Daoy (cell line): ENCODE measurements at places on chromosomes 4 and X. TPM values are rescaled to one million over a fixed set of nuclear protein-coding genes. Genes with fewer than 3 reads are reported as not detected.

DNA sequence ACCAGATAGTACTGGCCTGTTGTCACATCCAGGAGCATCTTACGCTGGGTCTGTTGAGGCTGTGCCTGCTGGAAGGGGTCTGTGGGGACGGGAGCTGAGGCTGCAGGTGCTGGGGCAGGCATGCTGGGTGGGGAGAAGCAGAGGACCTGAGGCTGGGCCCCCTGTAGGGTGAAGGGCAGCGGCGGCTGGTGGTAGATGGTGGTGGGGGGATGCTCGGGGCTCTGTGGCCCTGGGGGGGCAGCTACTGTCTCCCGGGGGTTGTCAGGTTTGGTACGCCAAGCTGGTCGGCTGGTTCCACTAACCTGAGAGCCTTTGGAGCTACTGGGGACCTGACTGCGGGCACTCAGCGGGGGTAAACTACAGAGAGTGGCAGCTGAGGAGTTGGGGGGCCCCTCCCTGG is 7.8 kb downstream of the C4orf54 start:
- no peak for DNase-seq

GRCh38 chr4:55959655-55960054 is 10.9 kb downstream of the CEP135 start:
- DNase-seq = no peak

DNA sequence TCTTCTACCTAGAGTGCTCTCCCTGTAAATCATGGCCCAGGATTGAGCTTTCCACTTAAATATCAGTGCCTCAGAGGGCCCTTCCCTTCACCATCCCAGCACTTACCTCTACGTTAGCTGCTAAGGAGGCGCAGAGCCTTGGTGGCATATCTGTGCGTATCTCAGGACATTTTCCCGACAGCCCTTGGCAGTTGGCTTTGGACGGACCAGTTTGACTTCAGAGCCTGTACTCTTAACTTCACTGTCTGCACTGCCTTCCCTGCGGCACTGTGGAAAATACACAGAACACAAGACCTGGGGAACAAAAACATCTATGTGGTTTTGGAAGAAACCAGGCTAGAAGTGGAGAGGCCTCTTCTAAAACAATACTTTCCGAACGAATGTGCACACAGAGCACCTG is 2.4 kb downstream of the TADA2B start:
- DNase-seq = no peak

- no peak for DNase-seq
These were observed 261.3 kb downstream of the QDPR start for GRCh38 chr4:17250591-17250990.

DNA sequence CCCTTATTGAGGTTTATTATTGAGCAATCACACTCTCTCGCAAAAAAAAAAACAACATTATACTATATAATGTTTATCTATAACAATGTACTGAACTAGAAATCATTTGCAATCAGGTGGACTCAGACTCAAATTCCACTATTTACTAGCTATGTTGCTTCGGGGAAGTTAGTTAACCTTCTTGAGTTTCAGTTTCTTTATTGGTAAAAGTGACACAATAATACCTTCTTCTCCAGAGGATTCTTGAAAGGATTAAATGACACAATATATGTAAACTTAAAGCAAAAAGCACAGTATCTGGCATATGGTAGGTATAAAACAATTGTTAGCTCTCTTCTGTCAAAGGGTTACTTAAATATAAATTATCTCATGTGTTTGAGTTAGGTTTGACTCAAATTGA is 31.5 kb upstream of the HDAC8 start:
- no peak for DNase-seq

Gene FAM184B
- 0.03 and 0.29 TPM in 2 replicates for total RNA-seq

Gene TXK
- 0.23 and 0.36 TPM in 2 replicates for total RNA-seq
